ENCODE measurements at places on chromosomes 6 and 20. TPM values are rescaled to one million over a fixed set of nuclear protein-coding genes. Genes with fewer than 3 reads are reported as not detected.

DNA sequence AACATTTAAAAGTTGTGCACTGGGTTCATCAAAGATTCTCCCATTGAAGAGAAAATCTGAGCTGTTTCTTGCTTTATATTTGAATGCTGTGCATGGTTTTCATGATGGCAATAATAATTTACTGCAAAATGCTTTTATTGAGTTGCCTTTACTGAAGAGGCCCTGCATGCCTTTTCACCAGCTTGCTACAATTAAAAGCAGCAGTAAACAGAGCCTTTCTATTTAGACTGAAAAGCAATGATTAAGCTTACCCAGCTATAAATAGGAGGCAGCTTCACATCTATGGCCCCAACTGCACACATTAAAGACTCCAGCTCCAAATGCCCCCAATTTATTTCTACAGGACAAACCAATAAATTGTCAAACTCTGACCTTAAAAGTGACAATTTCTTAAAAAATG lies 70.3 kb downstream of the ANKEF1 start:
- no peak for DNase-seq
- no peak overlapping the region for H3K27ac ChIP-seq
- no peaks in the 10 kb centered on the region for H3K36me3 ChIP-seq
- H3K4me1 ChIP-seq = no peaks in the 10 kb centered on the region

GRCh38 chr20:43979576-43980105 lies 65.0 kb downstream of the TOX2 start:
- no peak overlapping the region for H3K27ac ChIP-seq
- no peaks in the 10 kb centered on the region for H3K27me3 ChIP-seq
- no peaks in the 10 kb centered on the region for H3K36me3 ChIP-seq
- no peaks in the 10 kb centered on the region for H3K4me1 ChIP-seq
- DNase-seq = no peak
- H3K4me3 ChIP-seq = no peak overlapping the region

Gene SNX14
- total RNA-seq = 63.2 TPM

GRCh38 chr20:62463651-62464424 lies 12.0 kb downstream of the GATA5 start:
- H3K4me1 ChIP-seq = no peaks in the 10 kb centered on the region
- H3K27ac ChIP-seq = no peak overlapping the region
- no peak for DNase-seq
- H3K4me3 ChIP-seq = no peak overlapping the region
- no peaks in the 10 kb centered on the region for H3K27me3 ChIP-seq

- no peak for DNase-seq
- no peak overlapping the region for H3K4me3 ChIP-seq
- H3K27ac ChIP-seq = no peak overlapping the region
- H3K4me1 ChIP-seq = no peaks in the 10 kb centered on the region
- no peaks in the 10 kb centered on the region for H3K36me3 ChIP-seq
These were observed 708 bp downstream of the PCK1 start for GRCh38 chr20:57561356-57562279.

DNA sequence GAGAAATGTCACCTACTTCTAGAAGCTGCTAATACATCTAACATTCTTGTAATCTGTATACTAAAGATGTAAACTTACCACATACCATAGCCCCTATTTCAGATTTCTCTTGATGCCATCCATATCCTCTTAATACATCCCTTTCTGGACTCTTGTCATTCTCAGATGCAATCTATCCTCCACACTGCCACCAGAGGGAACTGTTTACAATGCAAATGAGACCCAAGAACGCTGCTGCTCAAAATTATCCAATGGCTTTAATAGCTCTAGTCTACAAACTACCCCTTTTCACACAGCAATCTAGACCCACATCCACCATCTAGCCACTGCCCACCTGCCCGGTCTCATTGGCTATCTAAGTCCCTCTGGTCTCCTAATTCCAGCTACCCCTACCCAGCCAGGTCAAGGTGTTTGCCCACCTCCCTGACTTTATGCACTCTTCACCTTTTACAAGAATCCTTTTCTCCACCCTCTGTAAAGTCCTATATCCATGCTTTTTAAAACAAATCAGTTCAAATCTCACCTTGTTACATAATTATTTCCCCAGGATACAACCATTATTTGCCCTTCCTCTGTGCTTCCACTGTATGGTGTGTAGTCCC lies 14.8 kb downstream of the FAXC start:
- no peak overlapping the region for H3K4me3 ChIP-seq
- H3K27me3 ChIP-seq = no peaks in the 10 kb centered on the region
- H3K27ac ChIP-seq = no peak overlapping the region
- H3K4me1 ChIP-seq = no peaks in the 10 kb centered on the region

DNA sequence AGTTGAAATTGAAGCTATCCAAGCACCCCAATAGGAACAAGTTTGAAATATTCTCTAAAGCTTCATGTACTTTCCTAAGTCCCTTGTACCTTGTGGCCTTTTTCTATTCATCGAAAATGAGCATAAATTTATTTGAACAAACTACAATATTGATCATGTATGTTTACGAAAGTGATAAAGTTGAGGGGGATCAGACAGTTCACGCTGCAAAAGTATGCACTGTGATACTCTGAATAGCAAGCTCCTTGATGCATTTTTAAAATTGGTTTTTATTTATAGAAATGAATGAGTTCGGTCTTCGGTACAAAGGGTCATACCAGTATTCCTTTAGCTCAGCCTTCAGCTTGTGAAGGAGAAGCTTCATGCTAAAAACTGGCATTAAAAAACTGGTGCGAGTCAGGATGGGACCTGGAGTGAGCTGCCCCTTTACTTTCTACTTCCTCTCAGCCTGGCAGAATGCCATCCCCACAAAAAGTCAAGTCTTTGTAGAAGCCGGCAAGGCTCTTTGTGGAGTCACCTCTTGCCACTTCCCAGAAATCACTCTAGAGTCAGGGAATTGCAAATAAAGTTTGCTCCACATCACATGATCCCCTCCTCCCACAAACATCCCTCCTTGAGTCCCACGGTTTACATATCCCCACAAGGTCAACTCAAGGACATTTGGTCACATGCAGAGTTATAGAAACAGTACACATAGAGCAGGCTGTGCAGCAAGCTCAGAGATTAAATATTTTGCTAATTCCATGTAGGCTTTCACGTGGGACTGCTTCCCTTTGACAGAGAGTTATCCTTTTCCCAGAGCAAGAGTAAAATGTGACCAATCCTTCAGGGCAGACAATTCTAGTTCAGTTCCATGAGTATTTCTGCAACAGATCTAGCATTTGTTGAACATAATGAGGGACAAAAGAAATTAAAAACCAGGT lies 34.6 kb upstream of the ADGRF1 start:
- no peaks in the 10 kb centered on the region for H3K4me1 ChIP-seq
- H3K36me3 ChIP-seq = no peaks in the 10 kb centered on the region
- H3K27ac ChIP-seq = no peak overlapping the region

- no peak overlapping the region for H3K27ac ChIP-seq
- H3K4me1 ChIP-seq = peaks cover 9% of the 10 kb centered on the region
- H3K4me3 ChIP-seq = no peak overlapping the region
- H3K36me3 ChIP-seq = no peaks in the 10 kb centered on the region
These were observed 3.4 kb downstream of the GMNN start for GRCh38 chr6:24778121-24778520.

DNA sequence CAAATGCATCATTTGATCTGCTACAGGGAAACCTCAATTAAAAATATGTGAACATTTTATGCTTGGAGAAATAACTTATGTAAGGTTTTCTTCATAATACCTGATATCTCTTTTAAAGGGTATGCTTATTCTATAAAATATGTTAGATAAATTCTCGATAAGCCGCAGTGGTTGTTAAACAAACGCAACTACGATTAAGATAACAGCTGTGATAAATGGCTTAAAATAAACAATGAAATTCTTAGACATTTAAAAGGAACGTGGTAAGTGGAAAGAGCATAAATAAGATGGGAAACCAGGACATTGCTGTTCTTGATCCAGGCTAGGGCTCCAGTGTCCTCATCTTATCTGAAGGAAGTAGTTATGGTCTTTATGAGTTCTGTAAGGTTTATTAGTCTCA lies 415.9 kb downstream of the CD83 start:
- no peaks in the 10 kb centered on the region for H3K27me3 ChIP-seq
- no peak for DNase-seq
- H3K36me3 ChIP-seq = no peaks in the 10 kb centered on the region
- no peak overlapping the region for H3K27ac ChIP-seq
- no peak overlapping the region for H3K4me3 ChIP-seq

- no peak overlapping the region for H3K4me3 ChIP-seq
- H3K27me3 ChIP-seq = no peaks in the 10 kb centered on the region
- no peaks in the 10 kb centered on the region for H3K4me1 ChIP-seq
- no peak overlapping the region for H3K27ac ChIP-seq
- no peak for DNase-seq
- H3K36me3 ChIP-seq = no peaks in the 10 kb centered on the region
These were observed 134.7 kb upstream of the RSPO3 start for GRCh38 chr6:126983779-126984178.

DNA sequence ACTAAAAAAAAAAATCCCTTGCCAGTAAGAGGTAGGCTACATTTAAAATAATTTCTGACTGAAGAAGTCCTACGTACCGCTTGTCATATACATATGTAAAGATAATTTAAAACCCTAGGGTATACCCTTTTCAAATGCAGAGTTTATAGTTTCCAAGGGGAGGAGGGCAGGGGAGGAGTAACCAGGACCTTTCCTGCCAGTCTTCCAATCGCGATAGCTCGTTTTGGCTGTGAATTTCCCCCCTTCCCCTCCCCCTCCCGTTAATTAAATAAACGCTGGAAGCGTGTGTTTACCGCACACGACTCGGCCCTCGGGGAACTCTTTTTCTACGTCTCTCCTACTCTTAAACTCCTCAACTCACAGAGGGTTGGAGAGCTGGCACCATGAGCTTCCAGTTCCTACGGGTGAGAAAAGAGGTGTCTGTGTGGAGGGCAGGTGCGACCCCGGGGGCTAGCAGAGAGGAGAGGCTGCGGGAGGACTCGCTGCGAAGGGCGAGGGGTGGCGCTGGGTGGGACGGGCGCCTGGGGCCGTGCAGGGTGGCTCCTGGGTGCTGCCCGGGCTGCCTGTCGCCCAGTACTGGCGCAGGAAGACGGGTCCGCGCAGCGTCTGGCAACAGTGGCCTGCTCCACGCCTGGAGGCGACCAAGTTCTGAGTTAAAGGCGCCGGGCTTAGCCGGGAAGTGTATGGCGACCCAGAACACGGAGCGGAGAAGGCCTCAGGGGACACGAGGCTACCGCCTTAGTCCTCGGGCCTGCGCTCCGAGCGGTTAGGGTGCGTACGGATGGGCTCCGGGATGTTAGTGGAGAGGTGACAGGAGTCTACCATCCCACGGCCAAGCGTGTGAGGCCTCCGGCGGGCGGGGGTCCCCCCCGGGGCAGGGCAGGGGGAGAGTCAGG lies 4.1 kb upstream of the TFAP2C start:
- H3K27me3 ChIP-seq = peaks cover 14% of the 10 kb centered on the region
- no peaks in the 10 kb centered on the region for H3K4me1 ChIP-seq
- no peak overlapping the region for H3K27ac ChIP-seq
- no peak overlapping the region for H3K4me3 ChIP-seq
- no peaks in the 10 kb centered on the region for H3K36me3 ChIP-seq
- DNase-seq = no peak

DNA sequence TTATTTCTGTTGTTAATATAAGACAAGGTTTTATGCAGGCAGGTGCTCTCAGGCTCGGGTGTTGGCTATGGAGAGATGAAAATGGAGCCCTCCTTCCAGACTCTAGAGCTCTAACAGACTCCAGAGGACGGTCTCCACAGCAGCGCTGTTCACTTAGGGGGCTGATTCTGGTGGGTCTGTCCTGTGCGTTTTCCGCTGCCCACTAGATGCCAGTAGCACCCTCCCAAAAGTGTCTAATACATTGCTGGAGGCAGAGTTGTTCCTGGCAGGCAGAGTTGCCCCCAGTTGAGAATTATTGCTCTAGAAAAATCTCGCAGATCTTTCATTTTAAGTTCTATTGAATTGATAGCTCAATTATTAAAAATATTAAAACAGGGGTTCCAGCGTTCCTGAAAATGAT lies 109.9 kb downstream of the MAP3K4 start:
- DNase-seq = no peak
- H3K27ac ChIP-seq = no peak overlapping the region
- H3K4me3 ChIP-seq = no peak overlapping the region
- peaks cover 27% of the 10 kb centered on the region for H3K36me3 ChIP-seq
